ENCODE measurements at places on chromosomes 12 and 14. TPM values are rescaled to one million over a fixed set of nuclear protein-coding genes. Genes with fewer than 3 reads are reported as not detected.
A peak's percentile ranks its signal among the peaks of the same experiment; 100 is the strongest.

- H3K27me3 ChIP-seq = no peaks in the 10 kb centered on the region
- H3K27ac ChIP-seq = peak overlapping the region; percentile 22
- H3K4me3 ChIP-seq = no peak overlapping the region
- peaks cover 19% of the 10 kb centered on the region for H3K4me1 ChIP-seq
- DNase-seq = no peak
- peaks cover 24% of the 10 kb centered on the region for H3K36me3 ChIP-seq
These were observed 4.7 kb downstream of the DYNLL1 start for GRCh38 chr12:120500581-120500980.

DNA sequence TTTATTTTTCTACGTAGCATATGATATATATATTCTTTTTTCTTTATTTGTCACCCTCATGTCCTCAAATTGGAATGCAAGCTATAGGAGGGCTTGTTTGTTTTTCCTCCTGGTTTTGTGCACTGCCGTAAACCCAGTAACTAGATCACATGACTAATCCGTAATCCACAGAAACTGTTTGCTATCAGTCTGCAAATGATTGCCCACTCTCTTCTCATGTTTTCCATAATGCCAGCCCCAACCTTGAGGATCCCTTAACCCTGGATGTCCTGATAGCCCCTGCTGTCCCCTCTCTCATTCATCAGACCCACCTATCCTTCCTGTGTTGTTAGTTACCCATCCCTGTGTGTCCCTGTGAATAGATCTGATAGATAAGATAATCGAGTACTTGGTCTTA is 94.0 kb downstream of the TSPAN9 start:
- no peaks in the 10 kb centered on the region for H3K36me3 ChIP-seq
- no peak for DNase-seq
- peaks cover 35% of the 10 kb centered on the region for H3K4me1 ChIP-seq
- H3K27ac ChIP-seq = no peak overlapping the region
- H3K4me3 ChIP-seq = no peak overlapping the region
- no peaks in the 10 kb centered on the region for H3K27me3 ChIP-seq

Gene SNX6
- 62.8 TPM for total RNA-seq

Gene ADCY6
- total RNA-seq = 66.1 TPM

Gene LYSET
- 17.4 TPM for total RNA-seq

DNA sequence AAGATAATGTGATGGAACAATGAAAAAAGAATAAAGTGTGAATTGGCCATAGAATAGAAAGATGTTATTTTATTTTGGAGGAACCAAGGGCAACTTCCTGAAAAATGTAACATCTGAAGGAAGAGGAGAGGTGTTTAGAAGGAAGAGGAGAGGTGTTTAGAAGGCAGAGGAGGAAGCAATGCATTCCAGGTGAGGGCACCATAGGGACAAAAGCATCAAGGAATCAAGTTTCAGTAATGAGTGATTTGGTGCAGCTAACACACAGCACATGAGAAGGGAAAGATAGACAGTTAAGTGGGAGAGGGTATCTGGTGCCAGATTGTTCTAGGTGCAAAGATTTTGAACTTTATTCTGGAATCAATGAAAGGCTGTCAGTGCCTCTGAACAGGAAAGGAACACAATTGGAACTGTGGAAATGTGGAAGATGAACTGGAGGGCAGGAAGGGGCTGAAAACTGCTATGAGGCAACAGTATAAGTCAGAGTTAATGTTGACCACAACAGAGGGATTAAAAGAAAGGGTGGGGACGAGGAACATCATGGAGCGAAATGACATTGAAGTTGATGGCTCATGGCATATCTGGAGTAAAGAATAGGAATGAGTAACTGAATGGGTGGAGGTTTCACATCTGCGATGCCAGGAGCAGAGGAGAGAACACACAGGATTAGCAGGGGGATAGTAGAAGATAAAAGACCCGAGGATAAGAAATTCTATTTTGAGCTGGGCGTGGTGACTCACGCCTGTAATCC is 326.6 kb downstream of the LRIG3 start:
- no peak for DNase-seq
- H3K36me3 ChIP-seq = no peaks in the 10 kb centered on the region
- H3K4me1 ChIP-seq = no peaks in the 10 kb centered on the region
- H3K27ac ChIP-seq = no peak overlapping the region
- H3K4me3 ChIP-seq = no peak overlapping the region
- H3K27me3 ChIP-seq = no peaks in the 10 kb centered on the region

Gene CYP46A1
- total RNA-seq = 1.9 TPM

DNA sequence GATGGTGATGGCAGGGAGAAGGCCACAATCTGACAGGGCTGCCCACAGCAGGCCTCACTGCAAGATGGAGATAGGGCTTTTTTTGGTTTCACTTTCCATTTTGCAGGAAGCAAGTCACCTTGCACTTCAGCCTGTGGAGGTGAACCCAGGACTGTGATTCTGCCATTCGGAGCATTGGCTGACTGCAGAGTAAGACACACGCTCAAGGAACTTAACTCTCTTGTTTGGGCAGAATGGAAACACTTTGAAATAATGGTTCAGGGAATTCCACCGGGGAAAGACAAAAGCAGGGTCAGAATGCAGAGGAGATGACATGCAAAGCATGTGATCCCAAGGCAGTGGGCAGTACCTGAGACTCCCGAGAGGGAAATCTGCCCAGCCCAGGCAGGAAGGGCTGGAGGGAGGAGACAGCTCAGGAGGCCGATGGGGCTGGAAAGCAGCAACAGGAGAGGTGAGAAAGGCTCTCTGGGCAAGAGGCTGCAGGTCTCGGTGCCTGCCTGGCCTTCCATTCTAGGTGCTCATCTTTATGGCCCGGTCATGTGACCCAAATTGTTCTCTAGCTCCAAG is 58.7 kb upstream of the PRMT8 start:
- DNase-seq = no peak
- H3K27me3 ChIP-seq = peaks cover 31% of the 10 kb centered on the region
- no peak overlapping the region for H3K27ac ChIP-seq
- H3K4me1 ChIP-seq = peaks cover 8% of the 10 kb centered on the region

Gene IPO4
- 38.4 TPM for total RNA-seq

Gene KCNC2
- total RNA-seq = 1.4 TPM

Gene SMOC1
- 1.5 TPM for total RNA-seq

- peaks cover 3% of the 10 kb centered on the region for H3K4me1 ChIP-seq
- H3K4me3 ChIP-seq = no peak overlapping the region
- H3K27me3 ChIP-seq = no peaks in the 10 kb centered on the region
- peaks cover 16% of the 10 kb centered on the region for H3K36me3 ChIP-seq
- no peak overlapping the region for H3K27ac ChIP-seq
These were observed 10.7 kb downstream of the LLPH start for GRCh38 chr12:66119870-66120241.

Gene SLC5A8
- not detected for total RNA-seq

GRCh38 chr14:85063747-85064146 is 466.2 kb upstream of the FLRT2 start:
- H3K4me3 ChIP-seq = no peak overlapping the region
- H3K4me1 ChIP-seq = no peaks in the 10 kb centered on the region
- H3K27me3 ChIP-seq = no peaks in the 10 kb centered on the region
- H3K36me3 ChIP-seq = no peaks in the 10 kb centered on the region
- DNase-seq = no peak
- no peak overlapping the region for H3K27ac ChIP-seq

- H3K27me3 ChIP-seq = no peaks in the 10 kb centered on the region
- no peak for DNase-seq
- no peak overlapping the region for H3K27ac ChIP-seq
- H3K4me1 ChIP-seq = peaks cover 50% of the 10 kb centered on the region
These were observed 237.3 kb downstream of the CACNA1C start for GRCh38 chr12:2290091-2290490.

Gene ST8SIA1
- 1.2 TPM for total RNA-seq

Gene LIN7A
- total RNA-seq = 9.0 TPM

Gene BCL2L2
- total RNA-seq = 27.9 TPM

DNA sequence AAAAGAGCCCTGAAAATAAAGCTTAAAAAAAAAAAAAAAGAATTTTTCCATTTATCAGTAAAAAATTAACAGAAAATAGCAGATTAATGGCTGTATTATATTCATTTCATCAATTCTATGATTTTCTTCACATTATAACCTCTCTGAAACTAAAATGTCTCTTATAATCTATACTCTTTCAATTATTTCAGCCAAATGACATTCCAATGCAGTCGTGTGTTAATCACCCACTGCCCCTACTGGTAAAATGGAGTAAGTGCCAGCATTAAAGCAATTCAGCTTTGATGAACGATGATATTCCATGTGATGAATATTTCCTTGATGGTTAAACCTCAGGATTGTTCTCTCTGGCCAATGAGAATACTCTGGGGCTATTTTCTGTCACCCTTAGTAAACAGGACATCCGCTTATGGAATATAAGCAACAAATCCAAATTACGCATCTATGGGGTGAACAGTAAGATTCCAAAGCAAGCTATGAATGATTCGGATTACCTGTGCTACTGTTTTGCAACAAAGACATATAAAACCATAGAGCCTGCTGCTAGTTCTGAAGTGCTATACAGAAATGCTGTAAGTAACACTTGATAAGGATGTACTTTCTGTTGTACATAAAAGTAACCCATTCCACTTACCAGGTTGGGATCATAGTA is 20.3 kb upstream of the SYCP3 start:
- H3K36me3 ChIP-seq = peaks cover 22% of the 10 kb centered on the region
- no peak for DNase-seq
- no peaks in the 10 kb centered on the region for H3K27me3 ChIP-seq
- no peak overlapping the region for H3K27ac ChIP-seq
- H3K4me3 ChIP-seq = no peak overlapping the region

- H3K4me1 ChIP-seq = peaks cover 13% of the 10 kb centered on the region
- no peaks in the 10 kb centered on the region for H3K36me3 ChIP-seq
- DNase-seq = no peak
- H3K27me3 ChIP-seq = peaks cover 65% of the 10 kb centered on the region
- peak overlapping the region; percentile 64 for H3K4me3 ChIP-seq
These were observed 78.3 kb upstream of the ANO4 start for GRCh38 chr12:100715976-100716944.

DNA sequence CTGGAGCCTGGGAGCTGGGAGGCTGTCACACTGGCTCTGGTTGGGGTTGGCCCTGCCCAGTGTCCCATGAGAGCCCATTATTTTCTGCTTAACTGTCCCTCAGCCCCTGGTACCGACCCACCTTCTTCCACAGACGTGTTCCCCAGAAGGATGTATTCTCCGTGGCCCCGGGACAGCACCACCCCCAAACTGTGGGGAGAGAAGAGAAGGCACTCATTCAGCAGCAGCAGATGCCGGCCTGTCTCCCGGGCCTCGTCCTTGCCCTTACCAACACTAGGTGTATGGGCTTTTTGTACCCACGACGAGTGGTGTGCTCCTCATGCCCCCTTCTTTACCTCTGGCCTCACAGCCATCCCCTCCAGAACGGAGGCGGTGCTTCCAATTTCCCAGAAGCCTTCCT is 38.1 kb downstream of the LRTM2 start:
- no peaks in the 10 kb centered on the region for H3K4me1 ChIP-seq
- no peak for DNase-seq
- no peak overlapping the region for H3K27ac ChIP-seq
- peaks cover 30% of the 10 kb centered on the region for H3K27me3 ChIP-seq
- no peaks in the 10 kb centered on the region for H3K36me3 ChIP-seq
- H3K4me3 ChIP-seq = no peak overlapping the region

DNA sequence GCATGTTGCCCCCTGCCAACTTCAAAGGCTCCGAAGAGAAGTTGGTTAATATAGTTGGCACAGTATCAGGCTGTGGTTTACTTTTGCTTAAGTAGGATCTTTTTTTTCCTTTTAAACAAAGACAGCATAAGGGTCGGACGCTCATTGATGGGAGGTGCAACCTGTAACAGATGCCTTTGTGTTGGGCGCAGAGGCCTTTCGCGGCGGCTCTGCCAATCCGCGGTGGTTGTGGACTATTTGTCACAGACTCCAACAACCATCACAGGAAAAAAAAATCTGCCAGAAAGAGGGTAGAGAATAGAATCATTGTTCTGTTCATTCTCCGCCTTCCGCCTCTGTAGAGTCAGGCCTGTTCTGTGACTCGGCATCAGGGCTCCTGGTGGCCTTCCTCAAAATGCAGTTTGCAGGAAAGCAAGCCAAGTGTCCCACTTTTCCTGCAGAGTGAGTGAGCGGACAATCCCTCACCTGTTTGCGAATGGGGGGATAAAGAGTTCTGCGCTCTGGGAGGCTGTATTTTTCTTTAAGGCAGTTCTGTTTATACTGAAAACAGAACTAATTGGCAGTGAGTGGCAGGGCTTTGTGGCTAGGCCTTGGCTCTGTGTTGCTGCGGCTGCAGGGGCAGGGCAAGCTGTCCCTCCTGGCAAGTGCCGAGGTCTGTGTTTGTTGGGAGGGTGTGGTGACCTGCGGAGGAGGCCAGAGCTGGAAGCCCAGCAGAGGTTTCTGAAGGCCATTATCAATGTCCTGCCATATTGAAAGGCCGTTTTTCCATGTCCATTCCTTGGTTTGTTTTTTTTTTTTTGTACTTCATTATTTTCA is 83.0 kb upstream of the PIWIL1 start:
- H3K36me3 ChIP-seq = no peaks in the 10 kb centered on the region
- no peak overlapping the region for H3K4me3 ChIP-seq
- H3K27ac ChIP-seq = no peak overlapping the region
- no peaks in the 10 kb centered on the region for H3K4me1 ChIP-seq

Gene ACYP1
- 17.5 TPM for total RNA-seq

Gene RIPK3
- total RNA-seq = 2.2 TPM

Gene SERPINA9
- total RNA-seq = not detected

DNA sequence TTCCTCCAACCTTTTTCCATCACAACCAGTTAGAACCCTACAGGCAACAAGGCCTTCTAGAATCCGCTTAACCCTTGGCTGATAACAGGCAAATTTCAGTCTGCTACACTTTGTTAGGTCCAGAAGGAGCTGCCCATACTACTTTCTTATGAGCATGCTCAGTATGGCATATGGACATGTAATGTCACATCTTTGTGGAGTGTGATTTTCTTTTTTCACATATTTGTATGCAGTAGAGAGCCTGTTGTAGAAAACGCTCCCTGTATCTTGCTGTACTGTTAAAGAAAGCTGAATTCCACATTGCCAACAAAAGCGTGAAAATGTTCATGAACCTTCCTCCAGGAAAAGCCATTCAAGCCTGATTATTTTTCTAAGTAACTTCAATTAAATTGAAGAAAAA is 196.5 kb downstream of the SLC41A2 start:
- no peaks in the 10 kb centered on the region for H3K4me1 ChIP-seq
- no peak overlapping the region for H3K27ac ChIP-seq
- no peak overlapping the region for H3K4me3 ChIP-seq
- H3K27me3 ChIP-seq = peaks cover 3% of the 10 kb centered on the region
- no peak for DNase-seq
- H3K36me3 ChIP-seq = no peaks in the 10 kb centered on the region

DNA sequence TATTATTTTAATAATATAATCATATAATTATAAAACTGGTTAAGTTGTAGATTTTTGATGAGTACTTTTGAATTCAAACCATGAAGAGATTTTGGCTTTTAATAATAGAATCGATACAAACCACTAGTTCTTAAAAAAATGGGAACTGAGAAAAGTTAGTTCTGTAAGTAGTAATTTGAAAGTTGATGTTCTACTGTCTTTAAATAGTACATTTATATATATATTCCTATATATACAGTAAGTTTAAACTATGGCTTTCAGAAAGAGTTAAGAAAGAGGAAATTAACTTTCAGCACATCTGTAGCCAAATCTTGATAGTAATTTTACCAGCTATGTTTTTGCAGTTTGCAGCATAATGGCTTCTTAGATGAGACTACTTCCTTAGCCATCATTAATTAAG is 7.8 kb downstream of the LRRK2 start:
- no peak for DNase-seq
- H3K4me1 ChIP-seq = no peaks in the 10 kb centered on the region
- H3K27ac ChIP-seq = no peak overlapping the region
- no peaks in the 10 kb centered on the region for H3K36me3 ChIP-seq
- H3K4me3 ChIP-seq = no peak overlapping the region
- H3K27me3 ChIP-seq = no peaks in the 10 kb centered on the region

- H3K27me3 ChIP-seq = no peaks in the 10 kb centered on the region
- no peak overlapping the region for H3K27ac ChIP-seq
- H3K36me3 ChIP-seq = no peaks in the 10 kb centered on the region
- H3K4me3 ChIP-seq = no peak overlapping the region
- H3K4me1 ChIP-seq = peaks cover 37% of the 10 kb centered on the region
- no peak for DNase-seq
These were observed 124.0 kb downstream of the PDE3A start for GRCh38 chr12:20492251-20492760.

Gene SYCP3
- total RNA-seq = 0.16 TPM

Measured in mesothelial cell of epicardium (in vitro differentiated cells).